ENCODE measurements at places on chromosomes 2 and 18.

DNA sequence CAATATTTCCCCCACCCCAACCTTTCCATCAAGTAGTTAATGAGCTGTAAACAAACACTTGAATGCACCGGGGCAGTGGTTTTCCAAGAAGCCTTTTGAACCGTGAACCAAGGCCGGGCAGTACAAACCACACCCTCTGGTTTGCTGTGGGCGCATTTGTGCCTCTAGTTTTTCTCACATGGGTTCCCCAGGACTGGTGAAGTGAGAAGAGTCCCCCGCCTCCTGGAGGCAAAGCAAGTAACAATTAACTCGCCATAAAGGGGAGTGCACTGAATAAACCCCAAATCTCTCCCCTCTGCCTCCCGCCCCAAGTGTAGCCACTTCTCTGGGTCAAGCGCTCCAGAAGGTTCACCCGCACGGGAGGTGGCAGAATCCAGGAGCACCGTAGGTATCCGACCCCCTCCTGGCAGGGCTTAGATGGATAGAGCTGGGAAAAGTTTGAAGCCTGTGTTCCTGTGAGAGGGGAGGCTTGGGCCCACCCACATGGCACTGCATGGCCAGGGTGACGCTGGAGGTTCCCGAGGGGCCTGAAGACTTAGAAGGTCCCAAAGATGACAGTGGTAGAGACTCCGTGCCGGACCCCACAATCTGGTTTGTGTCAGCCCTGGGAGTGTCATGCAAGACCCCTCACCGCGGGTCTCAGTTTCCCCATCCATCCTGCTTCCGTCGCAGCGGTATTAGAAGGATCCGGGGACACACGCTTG, 182.2 kb downstream of the SMAD2 start:
- DNase-seq = no peak

GRCh38 chr2:59462422-59463197, 1090.8 kb downstream of the BCL11A start:
- DNase-seq = no peak

- no peak for DNase-seq
These were observed 47.9 kb upstream of the KCNF1 start for GRCh38 chr2:10863837-10864236.

- DNase-seq = no peak
These were observed 205.2 kb upstream of the LYPD1 start for GRCh38 chr2:132875193-132875592.

- no peak for DNase-seq
These were observed 223.6 kb downstream of the ACTR3 start for GRCh38 chr2:114113518-114113917.

- no peak for DNase-seq
These were observed 7.3 kb downstream of the PRADC1 start for GRCh38 chr2:73225513-73226360.

- no peak for DNase-seq
These were observed 259.5 kb downstream of the EPHA4 start for GRCh38 chr2:221312634-221313033.

DNA sequence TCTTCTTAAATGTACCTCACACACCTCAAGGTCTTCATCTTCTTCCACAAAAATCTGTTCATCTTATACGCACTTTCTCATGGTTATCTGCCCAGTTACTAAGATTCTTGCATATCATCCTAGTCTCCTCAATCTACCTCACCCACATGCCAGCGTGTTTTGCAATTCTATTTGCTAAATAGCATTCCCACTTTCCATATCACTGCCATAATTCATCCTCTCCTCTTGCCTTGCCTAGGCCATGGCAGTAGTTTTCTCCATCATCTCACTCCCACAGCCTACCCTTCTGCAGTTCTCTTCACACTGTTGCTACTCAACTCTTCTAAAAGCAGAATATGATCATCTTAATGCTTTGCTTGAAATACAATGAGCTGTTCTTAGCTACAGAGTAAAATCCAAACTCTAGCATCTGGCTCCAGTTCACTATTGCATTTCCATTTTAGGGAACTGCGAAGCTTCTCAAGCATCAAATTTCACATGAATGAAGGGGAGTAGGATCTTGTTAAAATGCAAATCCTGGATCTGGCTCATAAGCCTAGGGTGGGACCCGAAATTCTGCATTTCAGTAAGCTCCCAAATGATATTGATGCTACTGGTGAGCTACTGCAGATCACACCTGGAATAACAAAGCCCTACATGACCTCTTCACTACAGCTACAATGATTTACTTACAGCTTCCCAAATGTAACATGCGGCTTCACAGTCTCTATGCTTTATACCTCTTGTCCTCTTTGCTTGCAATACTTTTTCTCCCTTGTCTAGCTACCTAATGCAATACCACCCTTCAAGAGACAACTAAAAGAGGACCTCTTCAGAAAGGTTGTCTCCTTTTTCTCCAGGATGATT, 293.9 kb downstream of the SATB2 start:
- no peak for DNase-seq

- DNase-seq = no peak
These were observed 141.9 kb downstream of the MYCN start for GRCh38 chr2:16082276-16082675.

DNA sequence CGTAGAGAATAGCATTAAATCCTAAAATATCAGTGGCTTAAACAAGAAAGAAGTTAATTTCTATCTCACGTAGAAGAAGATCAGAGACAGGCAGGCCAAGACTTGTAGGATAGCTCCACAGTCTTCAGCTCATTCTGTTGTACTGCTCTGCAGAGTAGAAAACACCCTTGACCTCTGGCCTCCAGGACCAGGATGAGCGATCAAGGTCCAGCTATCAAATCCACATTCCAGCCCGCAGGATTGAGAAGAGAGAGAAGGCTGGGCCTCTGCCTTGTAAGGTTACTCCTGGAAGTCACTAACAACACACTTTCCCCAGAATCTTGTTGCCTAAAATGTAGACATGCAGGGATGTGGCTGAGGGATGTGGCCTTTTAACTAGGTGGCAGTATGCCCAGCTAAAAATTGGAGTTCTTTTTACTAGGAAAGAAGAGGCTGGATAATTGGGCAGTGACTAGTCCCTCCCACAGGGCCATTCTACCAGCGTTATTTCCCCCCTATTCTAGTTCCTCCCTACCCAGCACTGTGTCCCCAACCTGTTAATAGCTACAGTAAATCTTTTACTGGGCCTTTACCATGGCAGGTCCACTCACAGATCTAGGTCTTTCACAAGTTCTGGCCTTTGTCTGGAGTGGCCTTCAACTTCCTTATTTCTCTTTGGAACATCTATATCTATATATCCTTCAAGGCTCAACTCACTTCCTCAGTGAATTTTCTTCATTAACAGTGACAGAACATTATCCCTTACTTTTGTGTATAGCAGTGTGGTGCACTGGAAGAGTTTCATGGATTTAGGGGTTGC, 165.0 kb downstream of the DIS3L2 start:
- no peak for DNase-seq

DNA sequence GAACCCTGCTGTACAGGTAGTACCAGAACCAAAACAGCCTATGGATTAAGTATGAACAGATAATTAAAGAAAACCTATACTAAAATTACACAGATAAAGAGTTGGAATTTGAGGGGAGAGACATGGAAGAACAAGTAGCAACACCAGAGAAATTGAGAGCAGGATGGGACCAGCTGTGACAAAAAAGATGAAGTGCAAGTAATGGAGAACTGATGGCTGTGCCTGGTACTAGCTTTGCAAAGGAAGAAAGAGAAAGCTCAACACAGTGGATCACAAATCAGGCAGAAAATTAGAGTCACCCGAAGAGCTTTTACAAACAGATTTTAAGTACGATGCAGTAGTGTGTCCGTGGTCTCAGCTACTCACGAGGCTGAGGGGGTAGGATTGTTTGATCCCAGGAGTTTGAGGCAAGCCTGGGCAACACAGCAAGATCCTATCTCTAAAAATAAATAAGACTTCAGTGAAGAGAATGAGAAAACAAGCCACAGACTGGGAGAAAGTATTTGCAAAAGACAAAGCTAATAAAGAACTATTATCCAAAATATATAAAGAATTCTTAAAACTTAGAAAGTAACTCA, 46.5 kb downstream of the CUL3 start:
- no peak for DNase-seq

DNA sequence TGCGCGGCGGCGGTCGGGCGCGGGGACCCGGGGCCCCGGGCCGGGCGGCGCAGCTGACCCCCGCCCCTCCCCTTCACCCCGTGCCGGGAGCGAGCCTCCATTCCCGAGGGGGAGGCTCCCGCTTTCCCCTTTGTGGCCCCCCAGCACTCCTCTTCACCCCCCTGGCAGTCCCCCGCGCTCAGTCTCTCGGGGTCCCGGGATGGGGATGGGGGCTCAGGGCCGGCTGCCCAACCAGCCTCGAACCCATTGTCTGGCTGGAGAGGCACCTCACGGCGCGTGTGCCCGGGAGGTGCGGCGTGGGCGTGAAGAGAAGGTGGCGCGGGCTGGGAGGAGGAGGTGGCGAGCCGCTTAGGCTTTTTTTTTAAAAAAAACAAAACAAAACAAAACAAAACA, 748 bp downstream of the FMNL2 start:
- DNase-seq = no peak

DNA sequence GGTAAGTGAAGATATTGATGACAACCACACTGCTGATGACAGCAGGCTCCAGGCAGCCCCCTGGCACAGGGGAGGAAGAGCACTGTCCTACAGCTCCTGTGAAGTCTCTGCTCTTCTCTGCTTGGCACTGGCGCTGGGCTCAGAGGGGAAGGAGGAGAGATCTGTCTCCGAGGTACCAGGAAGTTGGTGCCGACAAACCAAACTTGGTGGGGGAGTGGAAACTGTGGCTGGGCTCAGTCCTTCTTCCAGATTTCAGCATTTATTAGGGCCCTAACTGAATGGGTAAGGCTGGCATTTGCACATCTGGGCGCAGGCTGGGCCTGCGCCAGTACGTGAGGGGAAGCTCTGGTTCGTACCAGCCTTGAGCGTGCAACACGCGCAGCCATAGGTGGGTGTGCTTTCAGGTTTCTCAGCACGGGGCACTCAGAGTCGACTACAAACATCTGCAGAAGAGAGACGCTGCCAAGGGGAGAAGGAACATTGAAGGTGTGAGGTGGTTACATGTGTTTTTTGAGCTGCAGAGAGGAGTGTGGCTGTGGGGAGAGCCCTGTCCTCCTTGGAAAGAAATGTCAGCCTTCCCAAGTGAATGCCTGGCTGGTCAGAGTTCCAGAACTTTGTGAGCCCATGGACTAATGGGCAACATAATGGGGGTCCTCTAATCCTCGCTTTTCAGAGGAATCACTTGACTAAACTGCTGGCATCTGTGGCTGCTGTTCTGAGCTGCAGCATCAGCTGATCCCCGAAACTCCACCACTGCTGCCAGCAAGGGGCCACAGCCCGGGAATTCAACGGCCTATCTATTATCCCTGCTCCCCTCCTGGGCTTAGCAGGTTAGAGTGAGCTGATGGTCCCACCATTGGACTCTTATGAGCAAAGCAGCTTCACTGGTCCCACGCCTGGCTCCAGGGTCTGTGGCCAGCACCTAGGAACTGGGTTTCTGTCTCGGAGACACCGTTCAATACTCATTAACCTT, 55.2 kb upstream of the SEMA4C start:
- DNase-seq = no peak

DNA sequence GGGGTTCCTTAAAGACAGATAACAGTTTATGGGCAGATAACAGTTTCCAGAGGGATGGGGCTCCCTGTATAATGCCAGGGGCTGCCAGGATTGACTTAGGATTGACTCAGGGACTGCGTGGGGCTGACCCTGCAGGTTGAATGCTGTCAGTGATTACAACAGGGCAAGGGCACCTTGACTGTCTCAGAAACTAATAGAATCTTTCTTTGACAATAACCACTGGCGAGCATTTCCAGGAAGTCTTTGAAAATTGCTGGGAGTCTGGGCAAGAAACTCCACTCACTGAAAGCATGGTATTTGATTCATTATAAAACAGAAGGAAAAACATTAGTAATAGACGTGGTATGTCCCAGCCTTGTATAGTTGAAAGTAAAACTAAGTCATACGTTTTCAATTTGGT, 101.0 kb downstream of the GPD2 start:
- no peak for DNase-seq

GRCh38 chr2:227163998-227164762, at the start of the genes COL4A3 and COL4A4:
Gene COL4A3, plus strand, starts transcription at chr2:227164624. Its CDS starts 103 bp downstream, at chr2:227164727.
Gene COL4A4, minus strand, starts transcription at chr2:227164205. Its CDS starts 16,722 bp downstream, at chr2:227147483.
- DNase-seq = no peak

DNA sequence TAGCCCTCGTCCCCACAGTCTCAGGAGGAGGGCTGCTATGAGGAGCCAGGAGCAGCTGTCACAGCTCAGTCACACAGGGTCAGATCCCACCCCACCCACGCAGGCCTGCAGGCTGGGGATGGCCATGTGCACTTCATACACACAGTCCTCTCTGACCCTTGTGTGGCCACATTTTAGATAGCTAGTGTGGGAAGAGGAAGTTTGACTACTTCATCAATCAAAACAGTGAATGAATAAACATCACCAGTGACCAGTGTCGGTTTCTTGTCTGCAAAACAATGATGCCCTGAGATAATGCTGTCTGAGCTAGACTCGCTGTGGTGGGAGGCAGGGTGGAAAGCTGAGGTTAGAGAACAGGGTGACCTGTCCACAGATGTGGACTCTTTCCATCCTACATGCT, 107.1 kb downstream of the PIEZO2 start:
- no peak for DNase-seq

- DNase-seq = no peak
These were observed 129.3 kb upstream of the HAAO start for GRCh38 chr2:42921721-42922120.

- DNase-seq = no peak
These were observed 1.2 kb upstream of the TRAPPC8 start for GRCh38 chr18:31943878-31944816.

GRCh38 chr18:75003764-75004690, 204.9 kb downstream of the PTGR3 start:
- no peak for DNase-seq

GRCh38 chr2:44578471-44579093, 216.8 kb downstream of the CAMKMT start:
- no peak for DNase-seq

DNA sequence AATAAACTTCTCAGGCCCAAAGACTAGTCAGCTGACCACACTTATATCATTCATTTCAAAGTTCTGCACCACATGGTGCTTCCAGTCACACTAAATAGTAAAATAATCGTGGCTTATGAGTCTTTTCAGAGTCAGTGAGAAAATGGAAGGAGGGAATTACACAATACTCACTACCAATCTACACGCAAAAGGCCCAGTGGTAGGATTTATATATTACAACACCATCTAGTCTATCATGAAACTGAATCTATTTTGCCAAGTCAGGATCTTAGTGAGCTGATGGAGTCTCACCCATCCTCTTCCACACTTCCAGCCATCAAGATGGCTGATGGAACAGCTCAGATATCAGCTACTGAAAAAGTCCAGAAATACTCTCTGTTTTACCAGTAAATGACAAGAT, 21.9 kb downstream of the INO80D start:
- no peak for DNase-seq

DNA sequence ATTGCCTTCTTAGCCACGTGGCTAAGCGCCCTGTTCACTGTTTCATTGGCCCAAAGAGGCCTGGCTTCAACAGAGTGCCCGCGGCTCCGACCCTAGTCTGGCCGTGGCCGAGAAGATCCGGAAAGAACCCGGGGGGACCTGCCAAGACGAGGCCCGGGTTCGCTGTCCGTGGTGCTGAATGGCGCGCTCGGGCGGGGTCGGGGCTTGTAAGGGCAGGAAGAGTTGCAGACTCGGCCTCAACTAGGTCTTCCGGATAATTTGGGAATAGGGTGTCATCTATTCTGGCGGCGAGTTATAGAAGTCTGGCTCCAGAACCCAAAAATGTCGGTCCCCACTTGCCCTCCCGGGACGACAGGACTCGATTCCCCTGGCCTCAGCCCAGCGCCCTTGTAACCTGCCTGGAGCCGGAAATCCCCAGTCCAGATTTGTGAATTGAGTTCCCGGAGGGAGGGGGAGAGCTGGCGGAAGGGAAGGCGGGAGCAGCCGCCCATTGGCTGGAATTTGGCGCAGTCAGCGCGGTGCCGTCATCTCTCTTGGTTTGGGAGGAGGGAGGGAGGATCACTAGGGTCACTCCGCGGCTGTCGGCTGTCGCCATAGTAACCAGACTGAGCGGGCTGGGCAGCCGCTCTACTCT, 3.5 kb downstream of the CDK5R2 start:
- peak; percentile 96 for DNase-seq

Data from DMS153 (cell line).